ENCODE measurements at places on chromosomes 6 and 20.
A peak's percentile ranks its signal among the peaks of the same experiment; 100 is the strongest.

DNA sequence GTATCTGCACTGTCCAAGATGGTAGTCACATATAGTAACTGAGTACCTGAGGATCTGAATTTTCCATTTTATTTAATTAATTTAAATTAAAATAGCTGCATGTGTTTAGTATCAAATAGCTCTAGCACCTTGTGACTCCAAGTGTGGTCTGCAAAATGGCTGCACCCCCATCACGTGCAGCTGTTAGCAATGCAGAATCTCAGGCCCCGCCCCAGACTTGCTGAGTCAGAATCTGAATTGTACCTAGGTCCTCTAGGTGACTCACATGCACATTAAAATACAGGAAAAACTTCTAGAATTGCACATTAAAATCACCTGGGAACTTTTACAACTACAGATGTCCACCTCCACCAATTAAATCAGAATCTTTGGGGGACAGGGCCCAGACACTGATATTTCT, 19.2 kb upstream of the FAM83C start:
- DNase-seq: peak; percentile 17

DNA sequence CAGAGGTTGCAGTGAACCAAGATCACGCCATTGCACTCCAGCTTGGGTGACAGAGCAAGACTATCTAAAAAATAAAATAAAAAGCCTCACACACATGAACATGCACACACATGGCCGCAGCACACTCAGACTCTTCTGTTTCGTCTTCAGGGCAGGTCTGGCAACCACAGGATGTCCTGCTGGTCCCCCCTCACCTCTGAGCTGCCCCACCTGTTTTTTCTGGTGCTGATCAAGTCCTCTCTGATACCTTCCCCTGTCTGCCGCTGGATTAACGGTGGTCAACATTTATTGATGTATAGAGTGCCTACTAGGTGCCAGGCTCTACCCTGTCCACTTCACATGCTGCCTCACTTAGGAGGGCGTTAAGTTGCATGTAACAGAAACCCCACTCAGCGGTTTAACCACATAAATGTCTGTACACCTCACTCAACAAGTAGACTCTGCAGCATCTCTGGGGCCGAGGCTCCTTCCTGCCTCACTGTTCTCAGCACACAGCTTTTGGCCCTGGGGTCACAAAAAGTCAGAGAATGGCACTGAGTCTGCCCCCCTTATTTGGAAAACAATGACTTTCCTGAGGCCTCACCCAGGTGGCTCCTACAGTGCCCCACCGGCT, 4.5 kb upstream of the AP5S1 start:
- no peak for DNase-seq

DNA sequence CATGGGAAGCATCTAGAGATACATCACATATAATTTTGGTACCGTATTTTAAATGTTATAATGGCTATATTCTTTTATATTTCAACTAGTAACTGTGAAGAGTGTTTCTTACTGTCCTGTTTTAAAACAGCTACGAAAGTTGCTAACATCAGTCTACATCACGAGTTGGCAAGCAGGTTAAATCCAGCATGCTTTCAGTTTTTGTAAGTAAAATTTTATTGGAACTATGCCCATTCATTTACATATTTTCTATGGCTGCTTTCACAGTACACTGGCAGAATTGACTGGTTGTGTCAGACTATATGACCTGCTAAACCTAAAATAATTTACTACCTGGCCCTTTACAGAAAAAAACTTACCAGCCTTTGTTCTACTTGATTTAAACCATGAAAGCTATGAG, 478.1 kb downstream of the PHF3 start:
- no peak for DNase-seq

GRCh38 chr6:143060806-143061596, at the start of gene AIG1:
Gene AIG1, plus strand, starts transcription at chr6:143060889. Its CDS starts 37 bp downstream, at chr6:143060926.
- peak; percentile 62 for DNase-seq

DNA sequence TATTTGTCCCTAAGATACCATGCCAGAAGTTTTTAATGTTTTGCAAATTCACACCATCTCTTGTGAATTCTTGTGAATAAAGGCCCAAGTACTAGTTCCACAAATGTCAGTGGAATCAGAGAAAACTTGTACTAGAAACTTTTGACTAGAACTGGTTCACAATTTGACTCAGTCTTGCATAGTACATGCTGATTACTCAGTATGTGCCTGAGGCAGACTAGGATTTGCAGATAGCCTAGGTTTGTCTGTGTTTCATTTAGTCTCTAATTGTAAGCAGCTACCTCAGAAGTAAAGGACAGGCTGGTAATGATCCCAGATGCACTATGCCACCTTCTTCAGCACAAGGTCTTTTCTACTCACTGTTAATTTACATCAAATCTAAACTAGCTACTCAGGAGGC, 34.2 kb upstream of the GSTA4 start:
- DNase-seq: no peak

GRCh38 chr6:147132889-147133288, 71.3 kb upstream of the STXBP5 start:
- DNase-seq: no peak

- no peak for DNase-seq
These were observed 10.5 kb upstream of the TXNDC5 start for GRCh38 chr6:7921046-7921445.

DNA sequence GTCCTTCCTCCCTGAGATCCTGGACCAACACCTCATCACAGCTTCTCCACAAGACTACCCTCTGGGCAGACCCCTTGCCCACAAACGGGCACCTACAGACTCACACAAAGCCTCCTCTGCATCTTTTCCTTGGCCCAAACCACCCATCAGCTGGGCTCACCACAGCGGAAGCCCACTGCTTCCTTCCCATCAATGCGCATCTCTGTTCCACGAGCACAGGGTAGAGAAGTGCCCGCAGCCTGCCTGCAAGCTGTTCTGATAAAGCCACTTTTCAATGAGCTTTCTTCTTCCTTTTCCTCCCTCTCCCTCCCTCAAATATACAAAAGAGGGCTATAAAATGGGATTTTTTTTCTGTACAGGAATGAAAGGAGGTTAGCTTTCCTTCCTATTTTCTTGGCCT, 111.2 kb downstream of the NFATC2 start:
- no peak for DNase-seq

DNA sequence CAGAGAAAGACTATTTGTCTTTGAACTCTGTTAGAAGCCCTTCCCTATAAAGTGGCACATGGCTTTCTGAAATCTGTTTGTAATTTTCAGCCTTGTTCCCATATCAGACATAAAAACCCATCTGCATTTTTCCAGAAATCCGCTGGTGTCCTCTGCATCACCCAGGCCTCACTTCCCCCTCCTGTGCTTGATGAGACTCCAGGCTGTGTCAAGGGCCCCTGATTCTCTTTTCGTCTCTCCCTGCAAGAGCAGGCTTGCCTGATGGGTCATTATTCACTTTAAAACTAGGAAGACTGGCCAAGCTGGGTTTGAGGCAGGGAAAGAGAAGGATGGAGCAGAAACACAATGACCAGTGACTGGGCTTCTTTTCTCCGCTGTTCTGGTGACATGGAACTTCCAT, 10.6 kb upstream of the PROKR2 start:
- DNase-seq: no peak

- DNase-seq: no peak
These were observed 32.6 kb downstream of the UTRN start for GRCh38 chr6:144317736-144318135.

DNA sequence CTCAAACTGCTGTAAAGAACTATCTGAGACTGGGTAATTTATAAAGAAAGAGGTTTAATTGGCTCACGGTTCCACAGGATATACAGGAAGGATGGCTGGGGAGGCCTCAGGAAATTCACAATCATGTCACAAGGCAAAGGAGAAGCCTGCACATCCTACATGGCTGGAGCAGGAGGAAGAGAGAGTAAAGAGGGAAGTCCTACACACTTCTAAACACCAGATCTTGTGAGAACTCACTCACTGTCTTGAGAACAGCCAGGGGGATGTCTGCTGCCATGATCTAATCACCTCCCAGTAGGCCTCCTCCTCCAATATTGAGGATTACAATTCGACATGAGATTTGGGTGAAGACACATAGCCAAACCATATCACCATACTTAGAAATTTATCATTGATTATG, 1307.0 kb upstream of the GJE1 start:
- no peak for DNase-seq

DNA sequence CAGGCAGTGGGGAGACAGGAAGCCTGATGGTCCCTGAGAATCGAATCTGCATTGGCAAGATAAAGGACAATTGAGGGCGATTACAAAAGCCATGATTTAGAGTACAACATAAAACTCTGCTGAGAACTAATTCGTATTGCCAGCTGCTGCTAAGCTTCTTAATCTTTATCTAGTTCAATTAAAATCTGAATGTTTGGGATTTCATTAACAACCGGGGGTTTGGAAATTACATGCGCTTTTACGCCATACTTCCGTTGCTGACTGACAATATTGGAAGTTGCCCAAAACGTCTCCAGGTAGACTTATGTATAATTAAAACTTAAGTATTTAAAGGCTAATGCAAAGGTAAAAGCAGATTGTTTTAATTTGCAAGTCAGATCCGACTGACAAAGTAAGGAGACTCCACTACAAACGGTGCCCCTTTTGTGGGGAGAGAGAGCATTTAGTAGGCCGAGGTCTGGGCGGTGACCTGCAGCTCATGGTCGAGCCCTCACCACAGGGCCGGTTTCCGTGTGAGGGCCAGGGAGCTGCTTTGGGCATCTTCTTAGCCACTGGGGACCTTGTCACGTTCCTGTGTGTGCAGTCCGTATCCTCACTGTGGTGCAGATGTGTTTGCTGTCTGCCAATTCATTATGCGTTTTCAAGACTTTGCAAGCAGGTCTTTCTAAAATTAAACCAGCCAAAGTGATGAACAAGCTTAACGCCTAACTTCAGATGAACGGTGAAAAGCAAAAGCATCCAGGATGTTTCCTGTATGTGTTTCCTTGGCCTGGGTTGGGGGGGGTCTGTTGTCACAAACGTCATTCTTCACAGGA, 49.9 kb downstream of the CDH4 start:
- DNase-seq: no peak

DNA sequence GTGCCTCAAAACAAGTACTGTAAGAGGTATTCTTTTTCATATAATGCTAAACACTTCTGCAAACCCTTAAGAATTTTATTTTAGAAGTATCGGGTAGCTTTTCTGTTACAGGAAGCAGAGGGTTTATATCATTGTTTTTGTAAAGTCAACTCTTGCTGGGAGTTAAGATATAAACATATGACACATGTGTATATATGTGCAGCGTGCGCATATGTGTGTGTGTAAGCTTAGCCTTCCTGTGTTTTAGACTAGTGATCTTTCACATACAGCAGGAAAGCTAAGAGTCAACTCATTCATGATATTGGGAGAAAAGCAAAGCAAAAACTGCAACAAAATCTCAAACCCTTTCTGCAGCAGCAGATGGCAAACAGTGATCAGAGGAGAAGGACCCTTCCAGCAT, 102.4 kb downstream of the ARID1B start:
- no peak for DNase-seq

GRCh38 chr6:71206089-71206488, 82.5 kb upstream of the OGFRL1 start:
- DNase-seq: no peak

GRCh38 chr20:16052456-16052855, 520.8 kb downstream of the KIF16B start:
- no peak for DNase-seq

DNA sequence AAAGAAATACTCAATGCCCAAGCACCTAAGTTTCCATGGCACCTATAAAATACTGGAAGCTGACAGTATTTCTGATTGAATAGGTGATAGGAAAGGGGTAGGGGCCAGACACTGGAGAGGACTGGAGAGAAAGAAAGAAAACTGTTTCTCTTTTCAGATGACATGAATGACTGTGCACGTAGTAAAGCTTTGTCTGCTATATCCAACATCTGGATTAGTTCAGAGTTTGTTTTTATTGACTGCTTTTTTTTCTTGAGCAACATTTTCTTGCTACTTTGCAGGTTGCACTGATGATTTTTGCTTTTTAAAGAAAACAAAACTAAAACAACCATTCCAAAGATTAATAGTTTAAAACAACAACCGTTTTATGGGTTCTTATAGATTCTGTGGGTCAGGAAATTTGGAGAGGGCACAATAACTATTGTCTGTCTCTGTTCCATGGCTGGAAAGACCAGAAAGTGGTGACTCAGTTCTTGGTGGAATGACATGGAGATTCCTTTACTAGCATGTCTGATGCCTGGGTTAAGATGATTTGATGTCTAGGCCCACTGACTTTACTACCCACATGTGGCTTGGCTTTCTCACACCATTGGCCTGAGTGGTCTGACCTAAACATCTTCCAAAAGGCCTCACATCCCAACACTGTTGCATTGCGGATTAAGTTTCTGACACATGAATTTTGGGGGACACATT, 12.2 kb upstream of the LRP11 start:
- no peak for DNase-seq

DNA sequence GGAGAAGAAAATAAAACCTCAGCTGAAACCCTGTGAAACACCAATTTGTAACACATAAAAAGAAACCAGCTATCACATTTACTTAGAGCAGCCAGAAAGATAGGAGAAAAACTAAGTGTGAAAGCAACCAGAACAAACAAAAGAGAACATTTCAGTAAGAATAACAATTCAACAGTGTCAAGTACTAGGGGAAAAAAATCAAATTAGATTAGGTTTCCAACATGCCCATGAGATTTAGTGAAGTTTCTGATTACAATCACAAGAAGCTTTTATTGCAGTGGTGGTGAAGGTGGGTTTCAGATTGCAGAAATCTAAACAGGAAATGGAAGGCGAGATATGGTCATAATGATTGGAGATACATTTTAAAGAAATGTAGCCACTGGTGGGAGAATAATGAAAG, 22.1 kb upstream of the TRDN start:
- DNase-seq: no peak

DNA sequence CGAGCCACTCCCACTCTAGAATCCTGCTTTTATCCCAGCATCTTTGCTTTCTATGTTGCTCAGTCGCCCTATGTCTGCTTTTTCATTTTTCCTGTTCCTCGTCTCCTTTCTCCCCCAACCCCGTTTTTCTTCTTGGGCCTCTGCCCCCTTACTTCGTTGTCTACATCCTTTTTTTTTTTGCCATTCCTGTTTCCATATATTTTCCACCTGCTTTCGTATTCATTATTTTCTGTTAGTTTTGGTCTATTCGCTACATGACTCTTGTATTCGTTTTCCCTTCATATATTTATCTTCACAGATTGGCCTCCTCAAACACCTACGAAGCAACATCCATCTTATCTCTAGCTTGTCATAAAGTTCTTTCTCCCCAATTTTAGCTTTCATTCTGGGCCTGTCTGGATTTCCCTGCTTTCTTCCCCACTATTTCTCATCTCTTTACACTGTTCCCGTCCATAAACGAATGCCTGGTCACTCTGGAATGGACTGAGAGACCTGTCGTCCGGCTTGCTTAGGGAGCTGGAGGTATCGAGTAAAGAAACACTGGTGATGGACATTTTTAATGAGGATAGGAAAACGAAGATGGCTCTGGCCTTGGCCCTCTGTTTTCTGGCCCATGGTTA, 915 bp downstream of the PRRC2A start:
- no peak for DNase-seq

Measured in stimulated activated CD4-positive, alpha-beta T cell treated with anti-CD3 and anti-CD28 coated beads, Interleukin-2, amount 100 ng/mL, for 4 hours (primary cell).